ENCODE measurements at places on chromosomes 2 and 18.

- no peak for DNase-seq
These were observed 14.0 kb upstream of the MAPK4 start for GRCh38 chr18:50545936-50546335.

GRCh38 chr18:44741511-44741910 lies 60.8 kb downstream of the SETBP1 start:
- DNase-seq: no peak

DNA sequence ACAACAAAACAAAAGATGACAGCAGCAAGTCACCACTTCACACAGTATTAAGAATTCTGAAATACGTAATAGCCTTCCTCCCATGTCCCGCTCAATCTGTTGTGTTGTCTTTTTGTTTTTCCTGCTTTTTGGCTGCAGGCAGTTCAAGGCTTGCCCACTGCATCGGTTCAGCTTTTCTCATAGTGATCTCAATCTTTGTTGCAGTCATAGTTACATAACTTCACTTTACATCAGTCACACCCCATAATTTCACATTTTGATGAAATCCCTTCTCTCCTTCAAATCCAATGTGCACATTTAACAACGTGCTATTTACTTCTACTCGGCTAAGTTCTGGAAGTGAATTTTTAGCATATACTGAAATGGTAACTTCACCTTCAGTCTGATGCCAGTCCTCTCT lies 33.8 kb upstream of the HAAO start:
- DNase-seq: no peak

GRCh38 chr18:3720159-3720558 lies 270.2 kb downstream of the TGIF1 start:
- no peak for DNase-seq

- no peak for DNase-seq
These were observed 266.7 kb upstream of the HDAC4 start for GRCh38 chr2:239667431-239667985.

- DNase-seq: no peak
These were observed 226.9 kb upstream of the NXPH2 start for GRCh38 chr2:139007130-139007529.

- DNase-seq: peak; percentile 24
These were observed 15.6 kb downstream of the TRABD2A start for GRCh38 chr2:84865181-84865783.
